ENCODE measurements at places on chromosomes 5 and 9.
A peak's percentile ranks its signal among the peaks of the same experiment; 100 is the strongest.

DNA sequence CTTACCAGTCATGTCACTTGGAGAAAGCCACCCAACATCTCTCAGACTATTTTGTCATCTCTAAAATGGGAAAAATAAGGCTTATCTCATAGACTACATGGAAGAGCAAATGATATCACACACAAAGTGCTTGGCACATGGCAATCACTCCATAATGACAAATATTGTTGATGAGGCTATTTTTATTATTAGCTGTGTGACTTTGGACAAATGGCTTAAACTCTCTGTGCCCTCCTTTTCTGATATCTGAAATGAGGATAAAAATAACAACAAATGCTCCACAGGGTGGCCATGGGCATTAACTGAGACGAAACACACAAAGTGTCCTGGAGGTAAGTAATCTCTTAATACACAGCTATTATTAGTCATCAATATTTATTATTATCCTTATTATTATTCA, 125.5 kb upstream of the HAND1 start:
- DNase-seq = no peak

GRCh38 chr9:126756876-126757415, 47.9 kb upstream of the ZBTB43 start:
- DNase-seq = peak; percentile 19

GRCh38 chr9:37105234-37105633, 15.1 kb upstream of the ZCCHC7 start:
- no peak for DNase-seq

DNA sequence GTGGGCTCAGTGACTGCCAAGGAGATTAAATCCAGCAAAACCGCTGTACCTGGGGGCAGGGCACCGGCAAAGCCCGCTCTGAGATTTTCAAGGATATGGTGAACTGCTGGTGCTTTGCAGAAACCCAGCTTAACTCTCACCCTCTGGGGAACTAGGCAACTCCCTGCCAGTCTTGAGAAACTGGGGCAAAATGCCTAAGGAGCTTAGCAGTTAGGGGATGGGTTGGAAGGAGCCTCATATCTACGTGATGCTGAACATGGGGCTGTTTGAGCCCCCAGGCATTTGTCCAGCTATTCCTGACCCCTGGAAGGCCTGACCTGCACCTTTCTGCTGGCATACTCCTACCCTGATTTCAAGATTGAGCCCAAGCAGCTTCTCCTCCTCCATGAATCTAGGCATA, 108.6 kb upstream of the TBC1D2 start:
- DNase-seq = no peak

DNA sequence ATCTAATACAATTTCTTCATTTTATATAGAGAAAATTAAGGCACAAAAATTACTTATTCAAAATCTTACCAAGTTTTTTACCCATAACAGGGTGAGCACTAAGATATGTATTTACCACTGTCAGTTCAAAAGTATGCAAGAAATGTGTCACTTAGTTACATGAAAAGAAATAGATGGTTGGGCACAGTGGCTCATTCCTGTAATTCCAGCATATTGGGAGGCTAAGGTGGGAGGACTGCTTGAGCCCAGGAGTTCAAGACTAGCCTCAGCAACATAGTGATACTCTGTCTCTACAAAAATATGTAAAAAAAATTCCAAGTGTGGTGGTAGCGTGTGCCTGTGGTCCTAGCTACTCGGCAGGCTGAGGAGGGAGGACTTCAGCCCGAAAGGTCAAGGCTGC, 19.4 kb downstream of the YIPF5 start:
- no peak for DNase-seq

GRCh38 chr5:12911156-12911555, 1006.9 kb upstream of the CTNND2 start:
- DNase-seq = no peak

- no peak for DNase-seq
These were observed 85.2 kb upstream of the TNC start for GRCh38 chr9:115202960-115203751.

- DNase-seq = no peak
These were observed 439.1 kb upstream of the KIF2A start for GRCh38 chr5:61866930-61867329.

DNA sequence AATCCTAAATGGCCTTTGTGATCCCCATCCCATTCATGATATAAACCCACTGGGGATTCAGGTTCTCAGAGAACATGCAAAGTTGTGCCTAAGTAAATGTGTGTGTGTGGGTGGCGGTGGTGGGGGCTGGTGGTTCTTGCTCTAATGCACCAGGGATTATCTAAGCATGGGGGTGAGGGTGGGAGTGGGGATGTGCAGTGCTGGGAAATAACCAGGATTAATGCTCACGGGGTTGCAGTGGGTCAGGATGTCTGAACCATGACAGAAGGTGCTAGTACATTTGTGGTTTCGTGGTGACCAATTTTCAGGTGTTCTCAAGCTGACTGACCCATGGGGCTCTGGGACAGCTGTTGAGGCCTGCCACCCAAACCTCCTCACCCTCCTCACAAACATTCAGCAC, 101.0 kb downstream of the ZNF608 start:
- DNase-seq = no peak

DNA sequence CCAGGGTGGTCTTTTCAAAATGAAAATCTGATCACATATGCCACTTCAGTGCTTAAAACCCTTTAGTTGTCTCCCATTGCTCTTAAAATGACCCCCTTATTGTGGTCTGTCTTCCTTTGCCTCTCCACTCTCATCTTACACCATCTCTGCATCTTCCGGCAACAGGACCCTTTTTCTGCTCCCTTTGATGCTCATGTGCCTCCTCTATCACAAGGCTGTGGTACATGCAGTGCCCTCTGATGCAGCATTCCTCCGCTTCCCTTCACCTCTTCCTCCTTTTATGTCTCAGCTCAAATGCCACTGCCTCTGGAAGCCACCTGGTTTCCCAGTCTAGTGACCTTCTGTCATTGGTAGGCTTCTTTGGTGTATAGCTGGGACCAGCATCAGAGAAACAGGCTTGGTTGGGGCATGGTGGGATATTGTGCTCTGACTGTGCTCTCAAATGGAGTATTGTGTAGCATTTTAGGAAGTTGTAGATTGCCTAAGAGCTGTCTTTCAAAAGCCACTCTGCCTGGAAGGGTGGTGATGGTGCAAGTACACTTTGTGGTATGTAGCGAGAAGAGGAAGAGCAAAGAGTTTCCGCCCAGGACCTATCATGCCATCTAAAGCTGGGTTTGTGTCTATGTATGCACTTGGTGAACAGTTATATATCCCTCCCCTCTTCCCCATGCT, 28.1 kb downstream of the ARHGAP26 start:
- no peak for DNase-seq

- DNase-seq = no peak
These were observed 778.9 kb upstream of the ZNF608 start for GRCh38 chr5:125525356-125525755.

DNA sequence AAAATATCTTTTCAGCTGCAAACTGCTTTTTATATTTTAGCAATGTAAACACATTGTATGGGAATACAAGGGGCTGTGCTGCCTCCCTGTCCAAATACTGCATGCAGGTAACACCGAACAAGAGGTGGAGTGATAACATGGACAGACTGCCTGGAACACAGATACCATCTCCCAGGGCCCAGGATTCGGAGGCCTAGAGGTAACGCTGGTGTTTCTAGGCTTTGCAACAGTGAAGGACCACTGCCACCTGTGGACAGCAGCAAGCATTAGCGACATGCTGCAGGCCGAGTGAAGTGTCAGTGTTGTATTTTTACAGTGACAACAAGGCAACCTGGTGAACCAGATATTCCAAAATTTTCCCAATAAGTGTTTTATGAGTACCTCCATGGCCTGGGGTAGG, 379.1 kb downstream of the DMRT2 start:
- no peak for DNase-seq

GRCh38 chr9:84264307-84265029, 76.1 kb downstream of the SLC28A3 start:
- no peak for DNase-seq

- DNase-seq = no peak
These were observed 1.1 kb downstream of the SLC35A4 start for GRCh38 chr5:140565780-140566095.

DNA sequence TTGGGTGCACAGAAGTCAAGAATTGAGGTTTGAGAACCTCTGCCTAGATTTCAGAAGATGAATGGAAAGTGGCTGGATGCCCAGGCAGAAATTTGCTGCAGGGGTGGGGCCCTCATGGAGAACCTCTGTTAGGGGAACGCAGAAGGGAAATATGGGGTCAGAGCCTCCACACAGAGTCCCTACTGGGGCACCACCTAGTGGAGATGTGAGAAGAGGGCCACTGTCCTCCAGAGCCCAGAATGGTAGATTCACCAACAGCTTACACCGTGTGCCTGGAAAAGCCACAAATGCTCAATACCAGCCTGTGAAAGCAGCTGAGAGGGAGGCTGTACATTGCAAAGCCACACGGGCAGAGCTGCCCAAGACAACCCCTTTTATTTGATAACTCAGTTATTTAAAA, 383.5 kb downstream of the TLE4 start:
- DNase-seq = no peak

GRCh38 chr5:141862936-141863543, 15.2 kb downstream of the PCDH1 start:
- DNase-seq = no peak

GRCh38 chr5:55159763-55160492, at the start of gene GPX8:
Gene GPX8, plus strand, starts transcription at chr5:55160171. Its CDS starts 22 bp downstream, at chr5:55160193.
- DNase-seq = peak; percentile 47

DNA sequence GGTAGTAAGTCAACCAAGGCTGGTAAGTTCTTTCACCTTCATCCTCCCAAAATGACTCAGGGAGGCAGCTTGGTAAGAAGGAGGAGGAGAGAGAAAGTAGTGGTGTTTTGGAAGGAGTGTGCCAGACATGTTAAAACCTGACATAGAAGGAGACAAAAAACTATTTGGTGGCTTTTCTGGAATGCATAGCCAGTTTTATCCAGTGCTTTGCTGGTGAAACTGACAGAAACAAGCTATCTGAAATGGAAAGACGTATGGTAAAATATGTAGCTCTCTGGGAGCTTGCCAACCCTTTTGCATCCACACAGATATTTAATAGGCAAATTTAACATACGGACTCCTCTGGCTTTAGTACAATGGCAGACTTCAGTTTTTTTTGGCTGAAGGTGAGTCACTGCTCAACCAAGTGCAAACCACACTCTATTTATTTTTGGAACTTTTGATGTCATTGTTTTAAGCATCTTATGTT, 45.4 kb downstream of the RAB14 start:
- peak; percentile 63 for DNase-seq

DNA sequence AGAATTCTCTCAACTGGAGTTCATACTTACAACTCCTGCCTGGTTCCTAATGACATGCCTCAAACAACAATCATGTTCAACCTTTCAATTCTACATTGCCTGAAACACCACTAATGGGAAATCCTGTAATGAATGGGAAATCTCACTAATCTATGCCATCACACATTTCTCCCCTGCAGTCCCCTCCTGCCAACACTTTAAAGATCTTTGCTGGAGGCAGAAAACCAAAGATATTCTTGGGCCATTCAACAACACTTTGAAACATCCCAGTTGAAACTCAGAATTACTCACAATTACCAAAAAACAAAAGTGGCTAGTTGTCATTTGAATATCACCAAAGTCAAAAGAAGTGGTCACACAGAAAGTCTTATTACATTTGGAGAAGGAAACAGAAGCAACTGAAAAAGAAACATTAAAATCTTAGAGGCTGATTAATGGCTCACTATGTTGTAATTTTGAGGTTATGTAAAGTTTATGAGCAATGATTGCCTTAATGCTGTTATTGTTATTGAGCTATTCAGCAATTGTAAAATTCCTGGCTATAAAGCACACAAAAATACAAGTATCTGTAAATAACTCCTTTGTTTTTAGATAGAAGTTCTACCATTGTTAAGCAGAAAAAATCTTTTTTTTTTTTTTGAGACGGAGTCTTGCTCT, 313.4 kb upstream of the SLC30A5 start:
- no peak for DNase-seq

GRCh38 chr5:179128976-179129375, 68.8 kb downstream of the ZNF354C start:
- DNase-seq = no peak

GRCh38 chr5:42715785-42716184, 40.8 kb upstream of the CCDC152 start:
- DNase-seq = no peak

- no peak for DNase-seq
These were observed 161.3 kb downstream of the HACD4 start for GRCh38 chr9:20870115-20870514.

DNA sequence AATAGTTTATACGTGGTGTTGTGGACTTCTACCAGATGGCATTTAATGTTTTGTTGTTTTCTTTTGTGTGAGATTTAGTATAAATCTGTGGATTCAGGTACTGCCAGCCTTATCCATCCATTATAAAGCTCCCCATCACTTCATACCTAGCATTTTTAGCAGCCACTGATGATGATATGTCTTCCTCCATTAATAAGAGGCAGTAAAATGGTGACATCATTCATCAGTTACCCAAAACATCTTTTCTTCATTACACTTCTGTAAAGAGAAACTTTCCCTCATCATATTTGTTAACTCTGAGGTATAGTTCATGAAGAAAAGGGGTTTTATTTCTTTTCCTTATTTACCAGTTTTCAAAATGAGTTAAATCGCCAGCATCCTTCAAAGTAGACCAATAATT, 19.4 kb downstream of the CHD1 start:
- no peak for DNase-seq

GRCh38 chr9:16543225-16543624, 327.2 kb downstream of the BNC2 start:
- no peak for DNase-seq

DNA sequence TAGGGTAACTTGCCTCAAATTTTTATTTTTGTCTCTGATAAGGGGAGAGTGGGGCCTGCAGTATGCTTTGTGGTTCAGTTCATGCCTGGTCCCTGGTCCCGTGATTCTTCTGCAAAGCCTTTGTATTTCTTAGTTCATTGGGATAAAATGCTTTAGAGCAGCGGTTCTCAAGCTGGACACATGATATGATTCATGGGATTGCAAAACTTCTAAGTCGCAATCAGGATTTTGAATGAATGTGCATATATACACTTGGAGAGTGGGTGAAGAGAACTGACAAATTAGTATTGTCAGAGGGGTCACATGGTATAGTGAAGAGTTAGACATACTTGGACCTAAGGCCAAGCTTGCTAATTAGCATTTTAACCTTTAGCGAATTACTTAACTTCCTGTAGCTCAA, 265.4 kb upstream of the KLF9 start:
- DNase-seq = no peak

GRCh38 chr9:99296291-99296951, 74.3 kb downstream of the SEC61B start:
- peak; percentile 76 for DNase-seq

GRCh38 chr5:88556406-88556805, 287.8 kb upstream of the TMEM161B start:
- no peak for DNase-seq

Data from NCI-H1694 treated with DMSO at 0.1 percent for 48 hours (cell line).